ENCODE measurements at places on chromosomes 6 and 20. TPM values are rescaled to one million over a fixed set of nuclear protein-coding genes. Genes with fewer than 3 reads are reported as not detected.

The MUC22 gene
- total RNA-seq = not detected

The LTV1 gene
- 33.1 TPM for total RNA-seq

The ME1 gene
- not detected for total RNA-seq

The MCCD1 gene
- total RNA-seq = not detected

The FOXA2 gene
- not detected for total RNA-seq

The PSORS1C1 gene
- not detected for total RNA-seq
